ENCODE measurements at places on chromosomes 12 and 14.

DNA sequence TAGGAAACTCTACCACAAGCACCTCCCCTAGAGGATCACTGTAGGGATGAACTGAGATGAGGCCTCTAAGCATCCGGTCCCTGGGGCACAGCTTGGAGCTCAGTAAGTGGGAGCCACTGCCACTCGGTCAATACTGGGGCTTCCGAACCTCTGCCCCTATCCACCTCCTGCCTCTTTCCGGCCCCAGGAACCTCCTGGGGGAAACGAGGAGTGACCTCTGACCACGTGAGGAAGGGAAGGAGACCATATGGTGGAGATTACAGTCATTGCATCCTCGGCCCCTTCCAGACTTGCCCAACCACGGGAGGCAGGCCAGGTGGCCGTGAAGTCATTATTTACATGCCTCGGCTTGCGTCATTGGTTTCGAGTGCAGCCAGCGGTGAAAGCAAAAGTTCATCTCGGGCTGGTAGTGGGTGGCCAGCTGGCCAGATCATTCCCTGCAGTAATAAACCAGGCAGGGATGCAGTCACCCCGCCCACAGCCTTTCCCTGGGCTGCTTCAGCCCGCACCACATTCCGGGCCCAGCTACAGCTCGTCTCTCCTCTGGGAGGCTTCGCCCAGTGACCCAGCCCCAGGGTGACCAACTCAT is 65.4 kb downstream of the C14orf132 start:
- DNase-seq, result peak; percentile 93

DNA sequence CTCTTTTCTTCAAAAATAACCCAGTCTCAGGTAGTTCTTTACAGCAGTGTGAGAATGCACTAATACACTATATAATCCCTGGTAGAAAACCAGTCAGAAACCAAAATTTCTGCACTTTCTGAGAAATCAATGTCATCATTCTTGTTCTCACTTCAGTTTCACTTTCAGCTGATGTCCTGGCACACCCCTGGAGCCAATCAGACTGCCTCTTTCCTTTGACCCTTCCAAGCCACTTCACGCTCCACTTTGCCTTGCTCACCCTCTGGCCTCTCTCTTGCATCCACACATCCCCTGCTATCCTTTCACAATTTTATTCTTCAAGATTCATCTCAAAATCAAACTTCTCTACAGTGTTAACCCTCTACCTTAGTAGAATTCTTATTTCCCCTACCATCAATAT is 181.1 kb downstream of the ASCL1 start:
- DNase-seq, result no peak

GRCh38 chr12:18990856-18991255 is 138.7 kb upstream of the PLEKHA5 start:
- DNase-seq, result no peak

DNA sequence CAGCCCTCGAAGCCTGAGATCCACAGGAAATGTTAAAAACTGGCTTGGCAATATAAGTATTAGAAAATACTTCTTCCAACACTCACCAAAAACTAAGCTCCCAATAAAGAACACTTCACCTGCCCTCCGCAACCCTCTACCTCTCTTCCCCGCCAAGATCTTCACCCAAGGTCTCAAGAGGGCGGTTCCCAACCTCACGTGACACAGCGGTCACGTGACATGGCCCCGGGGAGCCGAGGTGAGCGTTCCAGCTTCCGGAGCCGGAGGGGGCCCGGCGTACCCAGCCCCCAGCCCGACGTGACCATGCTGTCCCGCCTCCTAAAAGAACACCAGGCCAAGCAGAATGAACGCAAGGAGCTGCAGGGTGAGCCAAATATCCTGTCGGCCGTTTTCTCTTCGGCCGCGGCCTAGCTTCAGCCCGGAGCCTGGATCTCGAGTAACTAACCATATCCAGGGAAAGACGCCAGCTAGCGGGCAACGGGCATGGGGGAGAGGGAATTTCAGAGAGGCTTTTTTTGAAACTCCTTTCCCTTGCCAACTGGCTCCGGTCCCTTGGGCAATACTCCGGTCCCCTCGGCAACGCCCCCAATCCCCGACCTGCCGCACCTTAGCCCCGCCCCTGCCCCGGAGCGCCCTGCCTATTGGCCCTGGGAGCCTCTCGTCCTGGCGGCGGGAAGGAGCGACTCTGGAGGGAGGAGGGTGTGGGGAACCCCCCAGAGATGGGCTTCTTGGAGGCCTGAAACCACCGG is at the start of gene BLOC1S1:
Gene BLOC1S1 (plus strand): TSS at position 214 of the 749 bp plus-strand sequence. CDS start 6 bp downstream, at position 220.
- DNase-seq, result peak; percentile 95

DNA sequence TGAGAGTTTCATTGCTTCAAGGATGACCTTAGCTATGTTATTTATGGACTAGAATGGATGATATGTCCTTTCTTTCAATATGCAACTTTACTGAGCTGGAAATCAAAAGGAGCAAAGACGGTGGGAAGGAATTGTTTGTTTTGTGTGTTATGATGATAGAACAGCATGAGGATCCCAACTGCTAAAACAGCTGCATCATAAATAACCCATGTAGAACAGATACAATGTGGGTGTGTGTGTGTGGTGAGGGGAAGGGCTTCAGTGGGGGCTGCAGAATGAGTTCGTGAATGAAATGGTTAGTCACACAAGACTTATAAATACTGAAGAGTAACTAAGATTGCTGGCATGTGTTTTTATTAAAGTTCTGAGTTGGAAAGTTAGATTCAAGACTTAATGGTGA is 80.1 kb downstream of the DACT1 start:
- no peak for DNase-seq

- no peak for DNase-seq
These were observed 5.3 kb upstream of the HNF1A start for GRCh38 chr12:120972870-120973543.

DNA sequence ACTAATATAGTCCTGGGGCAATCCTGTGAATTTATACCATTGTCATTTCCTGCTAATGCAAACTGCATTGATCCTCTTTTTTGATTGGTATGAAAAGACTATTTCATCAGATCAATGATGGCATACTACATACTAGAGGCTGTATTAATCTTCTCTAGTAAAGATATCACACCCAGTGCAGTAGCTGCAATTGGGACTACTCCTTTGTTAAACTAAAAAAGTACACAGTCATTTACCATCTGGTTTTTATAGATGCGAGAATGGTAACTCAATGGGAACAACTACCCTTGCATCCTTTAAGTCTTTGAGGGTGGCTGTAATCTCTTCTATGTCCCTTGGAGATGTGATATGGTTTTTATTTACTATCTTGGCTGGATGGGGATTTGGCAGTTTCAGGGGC is 80.2 kb upstream of the STK38L start:
- DNase-seq, result no peak

DNA sequence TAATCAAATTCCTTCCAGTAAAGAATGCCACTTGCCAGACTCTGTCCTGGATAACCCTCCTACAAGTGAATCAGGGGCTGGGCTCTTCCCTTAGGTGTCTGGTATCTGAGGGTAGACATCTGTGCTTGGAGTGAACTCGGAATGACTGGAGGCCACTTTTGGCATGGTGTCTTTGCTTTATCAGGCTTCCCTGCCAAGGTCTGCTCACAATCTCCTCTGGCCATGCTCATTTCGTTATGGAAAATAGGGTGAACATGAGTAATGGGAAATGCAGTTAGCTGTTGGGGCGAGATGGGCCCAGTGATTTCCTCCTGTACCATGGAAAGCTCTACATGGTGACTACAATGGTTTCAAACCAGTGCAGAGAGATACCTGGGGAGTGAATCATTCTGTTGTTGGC is 212.9 kb downstream of the NRXN3 start:
- DNase-seq, result no peak

DNA sequence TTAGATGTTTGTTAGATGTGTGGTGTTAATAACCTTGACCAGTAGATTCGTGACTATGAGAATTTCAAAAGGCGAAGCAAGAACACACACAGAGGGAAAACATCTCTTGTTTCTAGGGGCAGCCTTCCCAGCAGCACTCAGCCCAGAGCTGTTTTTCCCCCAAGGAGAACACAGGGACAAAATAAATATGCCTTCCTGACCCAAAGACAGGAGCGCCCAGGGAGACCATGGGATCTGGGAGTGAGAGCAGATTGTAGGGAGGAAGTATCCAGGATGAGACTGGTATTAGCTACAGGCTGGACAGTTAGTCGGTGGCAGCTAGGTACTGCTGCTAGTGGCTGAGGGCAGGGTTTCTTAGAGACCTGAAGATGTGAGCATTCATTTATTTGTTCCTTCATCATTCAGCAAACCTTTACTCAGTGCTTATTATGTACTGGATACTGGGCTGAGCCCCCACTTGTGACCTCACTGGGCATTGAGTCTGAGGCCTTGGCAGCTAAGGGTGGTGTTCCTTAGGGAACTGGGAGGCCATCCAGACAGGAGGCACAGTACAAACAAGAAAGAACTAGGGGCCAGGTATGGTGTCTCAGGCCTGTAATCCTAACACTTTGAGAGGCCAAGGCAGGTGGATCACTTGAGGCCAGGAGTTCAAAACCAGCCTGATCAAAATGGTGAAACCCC is 469.8 kb downstream of the ZFP36L1 start:
- no peak for DNase-seq

GRCh38 chr12:103105971-103106597 is 148.6 kb downstream of the ASCL1 start:
- DNase-seq, result no peak

- DNase-seq, result no peak
These were observed 29.7 kb downstream of the CPNE8 start for GRCh38 chr12:38875586-38876228.

GRCh38 chr14:28966416-28967233 is 200.0 kb downstream of the FOXG1 start:
- no peak for DNase-seq

DNA sequence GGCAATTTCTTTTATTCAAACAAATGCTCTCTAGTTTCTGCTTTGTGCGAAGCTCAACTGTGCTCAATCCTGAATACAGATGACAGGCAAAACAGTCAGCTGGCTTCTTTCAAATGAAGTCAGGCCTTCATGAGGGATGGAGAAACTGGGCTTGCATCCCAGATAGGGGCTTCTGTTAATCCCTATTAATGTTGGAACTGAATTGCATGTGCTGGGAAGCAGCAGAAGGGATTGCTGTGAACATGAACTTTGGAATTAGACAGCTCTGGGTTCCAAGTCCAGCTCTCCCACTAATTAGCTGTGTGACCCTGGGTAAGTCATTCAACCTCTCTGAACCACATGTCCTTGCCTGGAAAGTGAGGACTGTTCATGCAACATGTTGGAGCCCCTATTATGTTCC is 21.1 kb upstream of the CORO1C start:
- peak; percentile 64 for DNase-seq

- no peak for DNase-seq
These were observed 813 bp upstream of the CCDC184 start for GRCh38 chr12:48182631-48183030.

GRCh38 chr12:130583800-130584199 is 132.3 kb downstream of the RIMBP2 start:
- DNase-seq, result no peak

- DNase-seq, result peak; percentile 40
These were observed 7.2 kb upstream of the FNTB start for GRCh38 chr14:64979336-64980074.

DNA sequence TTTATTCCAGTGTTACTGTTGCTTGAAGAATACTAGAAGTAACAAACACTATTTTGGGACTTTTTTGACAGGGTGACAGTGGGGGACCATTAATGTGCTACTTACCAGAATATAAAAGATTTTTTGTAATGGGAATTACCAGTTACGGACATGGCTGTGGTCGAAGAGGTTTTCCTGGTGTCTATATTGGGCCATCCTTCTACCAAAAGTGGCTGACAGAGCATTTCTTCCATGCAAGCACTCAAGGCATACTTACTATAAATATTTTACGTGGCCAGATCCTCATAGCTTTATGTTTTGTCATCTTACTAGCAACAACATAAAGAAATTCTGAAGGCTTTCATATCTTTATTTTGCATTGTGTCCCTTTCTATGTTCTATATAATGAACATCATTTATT is 44.5 kb downstream of the TMPRSS12 start:
- DNase-seq, result peak; percentile 14

DNA sequence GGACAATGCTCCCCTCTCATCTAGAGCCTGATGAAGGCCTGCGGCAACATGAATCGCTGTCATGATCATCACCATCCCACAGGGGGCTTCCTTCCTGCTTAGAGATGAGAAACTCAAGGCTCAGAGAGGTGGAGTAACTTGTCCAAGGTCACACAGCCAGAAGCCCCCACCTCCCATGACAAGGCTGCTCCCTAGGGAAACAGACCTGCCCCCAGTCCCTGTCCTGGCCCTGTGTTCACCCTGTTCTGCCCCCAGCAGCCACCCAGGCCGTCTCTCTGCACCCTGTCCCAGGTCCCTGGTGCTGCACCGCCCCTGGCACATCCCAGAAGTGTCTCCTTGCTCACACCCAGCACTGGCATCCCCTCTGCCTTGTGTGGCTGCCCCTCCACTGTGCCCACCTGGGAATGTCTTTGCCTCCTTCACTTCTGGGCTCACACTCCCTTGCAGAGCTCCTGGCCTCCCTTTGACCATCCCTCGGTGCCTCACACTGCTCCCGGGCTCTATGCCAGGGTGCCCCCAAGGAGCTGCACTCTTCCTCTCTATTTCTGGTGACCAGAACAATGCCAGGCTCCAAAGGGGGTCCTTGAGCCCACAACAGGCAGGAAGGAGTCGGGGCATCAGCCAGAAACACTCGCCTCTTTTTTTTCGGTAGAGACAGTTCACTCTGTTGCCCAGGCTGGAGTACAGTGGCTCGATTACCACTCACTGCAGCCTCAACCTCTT is 70.5 kb downstream of the BCL11B start:
- DNase-seq, result no peak

DNA sequence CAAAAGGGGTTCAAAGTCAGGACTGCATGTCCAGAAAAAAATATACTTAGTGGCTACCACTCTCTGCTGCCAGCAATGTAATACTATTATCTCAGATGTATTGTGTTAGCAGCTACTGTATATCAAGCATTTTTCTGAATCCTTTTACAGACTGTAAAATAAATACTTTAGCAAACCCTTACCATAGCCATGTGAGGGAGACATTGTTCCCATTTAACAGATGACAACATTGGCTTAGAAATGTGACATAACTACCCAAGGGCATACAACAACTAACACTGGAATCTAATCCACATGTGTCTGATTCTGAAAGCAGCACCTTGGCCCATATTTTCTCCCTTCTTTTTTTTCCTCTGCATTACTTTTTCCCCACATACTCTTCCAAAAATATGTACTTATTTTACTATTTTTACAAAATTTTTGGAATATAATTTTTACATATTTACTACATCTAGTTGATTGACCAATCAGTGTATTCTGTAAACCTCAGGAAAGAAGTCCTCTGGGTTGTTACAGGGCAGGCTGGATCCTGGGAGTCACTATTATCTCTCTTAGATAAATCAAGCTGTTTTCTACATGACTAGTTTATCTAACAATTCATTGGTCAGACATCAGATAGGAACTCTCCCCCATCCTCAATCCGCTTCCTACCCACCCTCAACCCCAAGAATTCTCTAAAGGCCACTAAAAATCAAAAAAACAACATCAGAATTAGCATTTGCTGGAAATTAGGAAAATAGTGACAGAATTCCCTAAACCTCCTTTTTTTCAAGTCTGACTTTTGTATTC is 154.1 kb downstream of the BTG1 start:
- DNase-seq, result no peak

GRCh38 chr14:64248689-64249088 is 45.5 kb downstream of the ESR2 start:
- no peak for DNase-seq

All from fibroblast of upper back skin (primary cell).